ENCODE measurements at places on chromosomes 11 and 22.
A peak's percentile ranks its signal among the peaks of the same experiment; 100 is the strongest.

GRCh38 chr22:40791241-40791640, 27.9 kb downstream of the SLC25A17 start:
- DNase-seq: no peak

GRCh38 chr22:19710769-19711106, 3.6 kb upstream of the SEPTIN5 start:
- no peak for DNase-seq

DNA sequence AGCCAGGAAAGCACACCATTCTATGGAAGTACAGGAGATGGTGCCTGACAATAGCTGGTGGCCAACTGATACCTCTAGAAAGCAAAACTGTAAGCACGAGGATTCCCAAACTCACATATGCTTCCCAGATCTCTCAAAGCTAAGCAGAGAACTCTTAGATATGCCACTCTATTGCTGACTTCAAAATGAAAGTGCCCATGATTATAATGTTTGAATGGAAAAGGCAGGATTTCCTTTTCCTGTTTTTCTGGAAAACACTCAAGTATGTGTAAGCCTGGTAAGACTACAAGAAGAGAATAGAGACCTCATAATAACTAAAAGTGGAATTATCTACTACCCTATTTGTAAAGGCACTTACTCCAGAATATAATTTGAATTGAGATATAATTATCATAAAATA, 2.6 kb upstream of the CARD18 start:
- DNase-seq: no peak

DNA sequence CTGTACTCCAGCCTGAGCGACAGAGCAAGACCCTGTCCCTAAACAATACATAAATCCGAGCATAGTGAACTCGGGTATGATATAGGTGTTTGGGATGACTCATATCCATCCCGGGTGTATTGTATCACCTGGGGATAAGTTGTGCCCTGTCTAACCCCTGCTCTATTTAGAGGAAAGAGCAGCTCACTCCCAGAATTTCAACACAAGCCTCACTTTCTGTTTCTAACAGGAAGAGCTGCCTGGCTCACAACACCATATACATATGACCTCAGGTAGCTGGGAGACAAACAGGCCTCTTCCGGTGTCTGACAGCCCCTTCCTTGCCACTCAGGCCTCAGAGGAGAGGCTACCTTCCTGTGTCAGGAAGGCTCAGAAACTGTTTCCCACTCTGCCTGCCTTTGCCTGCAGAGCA, 9.9 kb upstream of the MICALL1 start:
- DNase-seq: no peak

DNA sequence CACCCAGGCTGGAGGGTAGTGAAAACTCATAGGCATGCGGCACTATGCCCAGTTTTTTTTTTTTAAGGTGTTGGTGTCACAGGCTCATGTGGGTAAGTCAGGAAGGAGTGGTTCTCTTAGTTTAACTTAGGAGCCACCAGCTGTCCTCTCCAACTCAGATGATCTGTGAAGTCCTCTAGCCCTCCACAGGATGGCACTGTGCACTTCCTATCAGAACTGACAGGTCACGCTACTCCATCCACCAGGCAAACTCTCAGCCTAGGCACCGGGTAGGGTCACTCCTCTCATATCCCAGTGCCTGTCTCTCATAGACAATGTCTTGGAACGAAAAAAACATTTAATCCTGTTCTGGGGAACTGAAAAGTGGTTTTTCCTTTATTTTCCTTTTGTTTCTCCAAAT, 16.5 kb downstream of the NAP1L4 start:
- DNase-seq: peak; percentile 77

DNA sequence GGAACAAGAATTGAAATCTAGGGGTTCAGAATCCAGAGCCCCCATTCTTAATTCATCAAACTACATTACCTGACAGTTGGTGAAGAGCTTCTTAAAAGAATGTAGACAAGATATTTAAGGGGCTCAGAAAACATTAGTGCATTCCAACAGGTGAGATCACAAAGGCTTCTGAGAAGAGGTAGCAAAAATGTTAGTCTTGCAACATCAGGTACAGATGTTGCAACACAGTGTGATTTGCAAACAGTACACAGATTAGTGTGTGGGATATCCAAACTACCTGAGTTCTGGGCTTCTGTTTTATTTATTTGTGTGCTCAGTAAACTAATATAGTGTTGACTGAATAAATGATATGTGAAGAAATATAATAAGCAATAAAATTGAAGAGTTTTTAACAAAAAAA, 11.8 kb downstream of the CASP4 start:
- DNase-seq: no peak

GRCh38 chr22:35212009-35212408, 45.3 kb upstream of the HMGXB4 start:
- no peak for DNase-seq

GRCh38 chr11:9687711-9688477, 24.0 kb downstream of the SWAP70 start:
- DNase-seq: no peak

DNA sequence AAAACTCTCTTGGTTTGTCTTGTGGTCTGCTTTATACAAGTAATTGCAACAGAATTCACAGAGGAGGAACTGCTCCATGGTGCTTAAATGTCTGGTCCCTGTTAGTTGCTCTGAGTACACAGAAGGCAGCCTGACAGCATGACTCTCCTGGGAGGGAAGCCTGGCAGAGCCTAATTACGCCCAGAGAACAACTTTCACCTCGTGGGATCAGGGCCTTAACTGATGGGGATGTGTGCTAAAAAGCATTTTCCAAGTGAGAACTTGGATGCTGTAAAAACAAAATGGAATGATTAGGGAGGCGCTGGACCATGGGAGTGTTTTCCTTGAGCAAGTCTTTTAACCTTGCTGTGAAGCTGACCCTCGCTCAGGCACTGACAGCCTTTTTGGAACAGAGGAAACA, 154.0 kb upstream of the TENM4 start:
- DNase-seq: no peak

GRCh38 chr11:75403983-75404658, 4.8 kb downstream of the RPS3 start:
- no peak for DNase-seq

GRCh38 chr11:45995342-45995734, 72.9 kb downstream of the LARGE2 start:
- DNase-seq: no peak

GRCh38 chr11:47918882-47919495, 61.4 kb upstream of the PTPRJ start:
- no peak for DNase-seq

DNA sequence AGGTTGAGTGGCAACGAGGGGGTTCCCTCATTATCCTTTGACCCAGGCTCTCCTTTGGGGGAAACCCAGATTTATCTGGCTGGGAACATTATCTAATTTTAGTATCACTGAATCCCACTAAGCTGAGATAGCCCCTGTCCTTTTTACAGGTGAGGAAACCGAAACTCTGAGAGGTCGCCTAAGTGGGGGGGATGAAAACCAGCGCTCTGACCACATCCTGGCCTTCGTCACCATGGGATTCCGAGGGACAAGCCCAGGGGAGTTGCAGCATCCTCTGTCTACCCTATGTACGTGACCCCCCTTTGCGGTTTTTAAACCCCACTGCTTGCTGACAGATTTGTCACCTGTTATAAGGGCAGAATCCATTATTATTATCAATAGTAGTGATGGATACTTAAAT, 61.0 kb downstream of the ISX start:
- DNase-seq: no peak

- no peak for DNase-seq
Observed at GRCh38 chr11:62046568-62047100, 77.2 kb upstream of the INCENP start.

- peak; percentile 15 for DNase-seq
Observed at GRCh38 chr22:33209930-33210784, 152.0 kb upstream of the SYN3 start.

DNA sequence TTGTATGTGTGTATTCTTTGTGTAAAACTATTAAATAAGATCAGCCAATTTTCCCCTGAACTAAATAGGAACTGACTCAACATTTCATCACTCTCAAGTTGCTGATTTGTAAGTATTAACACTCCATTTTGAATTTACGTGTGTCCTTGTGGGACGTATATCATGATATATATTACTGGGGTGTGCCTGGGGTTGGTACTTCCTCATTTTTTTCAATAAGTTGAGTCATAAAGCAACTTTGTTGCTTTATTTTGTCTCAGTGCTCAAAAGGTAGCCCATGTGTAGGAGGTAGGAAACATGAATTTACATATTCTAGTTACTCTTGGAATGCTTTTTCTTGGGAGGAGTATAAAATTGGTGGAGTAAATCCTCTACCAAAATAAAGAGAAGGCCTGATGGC, 193.9 kb upstream of the RAG2 start:
- no peak for DNase-seq

DNA sequence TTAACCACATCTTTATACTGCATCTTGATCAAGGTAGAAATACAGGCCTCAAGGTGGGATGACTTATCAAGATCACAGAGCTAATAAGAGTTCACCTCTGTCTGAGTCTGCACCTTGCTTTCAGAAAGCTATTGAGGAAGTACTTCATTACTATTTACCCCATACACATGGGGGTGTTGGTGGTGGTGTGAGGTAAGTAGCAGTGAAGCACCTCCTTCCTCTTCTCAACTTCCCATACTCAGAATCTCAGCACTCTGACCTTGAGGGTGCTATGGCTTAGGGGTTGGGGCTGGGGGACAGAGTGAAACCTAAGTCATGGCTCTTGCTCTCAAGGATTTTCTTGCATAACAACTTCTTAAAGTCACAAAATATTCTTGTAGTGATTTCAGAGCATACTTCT, 56.9 kb downstream of the ME3 start:
- no peak for DNase-seq

DNA sequence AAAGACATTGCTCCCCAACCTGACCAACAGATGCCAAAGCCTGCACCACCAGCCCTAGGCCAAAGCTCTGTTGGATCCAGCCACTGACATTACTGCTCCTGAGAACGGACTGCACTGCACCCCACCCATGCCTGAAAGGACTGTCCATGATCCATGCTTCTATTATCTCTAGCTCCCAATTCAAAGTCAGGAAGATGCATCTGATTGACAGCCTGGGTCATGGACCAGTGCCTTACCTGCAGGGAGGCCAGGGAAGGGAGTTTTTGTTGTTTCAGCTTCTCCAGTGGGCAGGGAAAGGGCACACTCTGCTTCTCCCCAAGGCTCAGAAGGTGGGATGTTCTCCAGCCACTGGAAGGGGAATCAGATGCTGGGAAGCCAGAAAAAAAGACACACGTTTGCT, 4.8 kb upstream of the PRDM11 start:
- no peak for DNase-seq

- no peak for DNase-seq
Observed at GRCh38 chr11:15728207-15728606, 613.5 kb downstream of the INSC start.

DNA sequence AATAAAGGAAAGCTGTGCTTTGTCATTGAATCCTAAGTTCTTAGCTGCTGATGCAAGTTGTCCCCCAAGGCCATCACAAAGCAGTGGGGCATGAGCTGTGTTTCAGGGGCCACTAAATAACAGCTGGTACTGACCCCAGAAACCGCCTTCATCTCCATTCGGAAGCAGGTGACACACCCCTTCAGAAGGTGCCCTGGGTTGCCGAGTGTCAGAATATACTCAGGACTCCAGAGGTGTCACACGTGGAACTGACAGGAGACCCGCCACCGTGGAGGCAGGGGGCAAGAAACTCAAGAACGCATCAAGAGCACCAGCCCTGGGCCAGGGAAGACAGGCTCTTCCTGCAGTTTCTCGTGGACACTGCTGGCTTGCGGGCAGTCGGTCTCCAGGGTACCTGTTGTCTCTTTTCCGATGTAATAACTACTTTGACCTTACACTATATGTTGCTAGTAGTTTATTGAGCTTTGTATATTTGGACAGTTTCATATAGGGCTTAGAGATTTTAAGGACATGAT, 41.5 kb downstream of the PPP2R1B start:
- no peak for DNase-seq

- peak; percentile 20 for DNase-seq
Observed at GRCh38 chr22:33920197-33920540, at the start of gene LARGE1. TSS of gene LARGE1 (minus strand) at chr22:33920476.

- DNase-seq: no peak
Observed at GRCh38 chr11:58787903-58788302, 56.2 kb upstream of the GLYAT start.

GRCh38 chr11:65066805-65067291, 8.5 kb upstream of the NAALADL1 start:
- no peak for DNase-seq

GRCh38 chr22:46293577-46294260, 3.0 kb upstream of the GTSE1 start:
- peak; percentile 38 for DNase-seq
